Activated CD4-positive, alpha-beta T cell treated with anti-CD3 and anti-CD28 coated beads, Interleukin-2, amount 50 U/mL, for 24 hours (primary cell): ENCODE measurements at places on chromosomes 1 and 21.

GRCh38 chr1:171718216-171718615 is 23.6 kb downstream of the VAMP4 start:
- no peak for DNase-seq

DNA sequence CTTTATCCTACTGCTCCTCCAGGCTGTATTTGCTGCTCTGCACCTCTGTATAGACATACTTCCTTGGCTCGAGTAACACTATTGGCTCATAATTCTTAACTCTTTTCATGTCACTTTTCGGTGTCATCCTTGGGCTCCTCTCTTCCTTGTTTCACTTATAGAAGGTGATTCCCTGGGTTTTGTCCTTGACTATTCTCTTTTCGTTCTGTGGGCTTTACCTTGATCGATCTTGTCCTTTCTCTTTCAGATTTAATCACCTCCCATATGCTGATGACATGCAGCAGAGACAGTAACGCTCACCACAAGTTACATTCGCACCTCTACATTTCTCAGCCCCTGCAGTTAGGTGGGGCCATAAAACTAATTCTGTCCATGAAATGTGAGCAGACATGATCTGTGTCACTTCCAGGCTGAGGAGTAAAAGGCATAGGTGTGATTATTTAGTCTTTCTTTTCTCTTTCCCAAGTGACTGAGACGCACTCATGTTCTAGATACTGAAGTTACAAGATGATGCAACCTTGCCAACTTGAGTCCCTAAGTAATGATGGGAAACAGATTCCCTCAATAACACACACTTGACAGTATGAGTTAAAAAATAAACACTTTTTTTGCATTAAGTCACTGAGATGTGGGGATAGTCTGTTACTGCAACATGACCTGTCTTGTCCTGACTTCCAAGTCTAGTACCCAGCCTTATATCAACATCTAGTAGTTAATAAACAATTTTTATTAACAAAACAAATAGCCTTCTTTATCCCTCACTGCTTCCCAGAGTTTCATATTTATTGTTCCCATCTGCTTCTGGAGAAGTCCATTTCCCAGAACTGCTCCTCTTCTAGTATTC is 49.9 kb upstream of the HAO2 start:
- DNase-seq = no peak

GRCh38 chr1:53086491-53087070 is 24.6 kb downstream of the PODN start:
- no peak for DNase-seq

GRCh38 chr1:212353181-212353580 is 61.5 kb downstream of the PACC1 start:
- DNase-seq = no peak

DNA sequence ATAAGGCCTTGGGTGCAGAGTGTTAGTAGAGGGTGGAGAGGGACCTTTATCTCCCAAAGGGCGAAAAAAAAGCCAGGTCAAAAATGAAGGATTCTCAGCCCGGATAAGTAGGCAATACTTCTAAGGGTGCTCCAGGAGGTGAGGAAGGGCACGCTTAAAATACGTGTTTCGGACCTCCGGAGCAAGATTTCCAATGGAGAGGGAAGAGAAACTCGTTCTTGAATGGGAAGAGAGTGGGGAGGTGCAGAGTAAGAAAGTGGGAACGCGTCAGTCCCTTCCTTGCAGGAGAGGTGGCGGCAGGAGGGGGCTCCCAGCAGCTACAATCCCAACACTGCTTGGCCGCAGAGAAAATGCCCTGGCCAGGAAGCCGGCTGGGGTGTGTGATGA is 581 bp downstream of the EFCAB14 start:
- no peak for DNase-seq

DNA sequence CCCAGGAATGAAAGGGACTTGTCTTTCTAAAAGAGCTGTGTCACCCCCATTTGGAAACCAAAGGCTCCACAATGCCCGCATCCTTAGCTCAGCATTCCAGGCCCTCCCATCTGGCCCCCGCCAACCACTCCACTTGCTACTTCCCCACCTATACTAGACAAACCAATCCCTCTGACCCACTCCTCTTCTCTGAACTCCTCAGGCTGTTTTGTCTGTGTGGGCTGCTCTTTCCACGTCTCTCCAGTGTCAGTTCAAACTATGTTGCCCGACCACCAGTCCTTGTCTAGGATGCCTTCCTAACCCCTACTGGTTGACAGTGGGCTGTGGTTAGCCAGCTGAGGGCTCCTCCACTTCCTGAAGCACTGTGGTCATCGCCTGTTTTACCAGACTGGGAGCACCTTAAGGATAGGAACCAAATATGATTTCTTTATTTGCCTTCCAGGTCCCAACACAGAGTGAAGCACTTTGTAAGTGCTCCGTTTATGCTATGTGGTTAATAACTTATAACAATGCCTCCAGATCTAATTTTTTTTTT is 8.1 kb upstream of the COA7 start:
- no peak for DNase-seq
